ENCODE measurements at places on chromosomes 7 and 10.

DNA sequence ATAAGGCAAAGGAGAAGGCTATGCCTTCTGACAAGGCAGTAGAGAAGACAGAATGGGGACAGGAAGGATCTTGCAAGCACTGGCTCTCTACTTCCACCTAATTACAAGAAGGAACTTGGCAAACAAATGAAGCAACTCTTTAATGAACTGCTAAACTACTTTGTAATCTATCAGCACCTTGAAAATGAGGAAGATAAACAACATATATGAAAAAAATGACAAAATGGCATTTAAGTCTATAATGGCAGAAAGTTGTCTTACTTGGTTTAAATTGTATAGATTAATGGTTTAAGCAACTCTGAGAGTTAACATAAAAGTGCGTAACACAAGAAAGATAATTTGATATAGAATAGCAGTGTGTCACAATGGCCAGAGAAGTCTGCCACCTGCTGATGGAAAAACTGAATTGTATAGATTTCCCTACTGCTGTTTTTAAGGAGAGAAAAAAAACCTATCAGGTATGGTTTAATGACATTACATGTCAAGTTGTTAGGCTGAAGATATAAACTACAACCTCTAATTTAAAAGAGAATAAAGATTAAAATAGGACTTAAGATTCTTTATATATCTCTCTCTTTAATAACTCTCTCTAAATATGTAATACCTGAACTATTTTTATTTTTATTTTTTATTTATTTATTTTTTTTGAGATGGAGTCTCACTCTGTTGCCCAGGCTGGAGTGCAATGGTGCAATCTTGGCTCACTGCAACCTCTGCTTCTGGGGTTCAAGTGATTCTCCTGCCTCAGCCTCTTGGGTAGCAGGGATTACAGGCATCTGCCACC lies 11.8 kb downstream of the NT5C3A start:
- no peak for DNase-seq

DNA sequence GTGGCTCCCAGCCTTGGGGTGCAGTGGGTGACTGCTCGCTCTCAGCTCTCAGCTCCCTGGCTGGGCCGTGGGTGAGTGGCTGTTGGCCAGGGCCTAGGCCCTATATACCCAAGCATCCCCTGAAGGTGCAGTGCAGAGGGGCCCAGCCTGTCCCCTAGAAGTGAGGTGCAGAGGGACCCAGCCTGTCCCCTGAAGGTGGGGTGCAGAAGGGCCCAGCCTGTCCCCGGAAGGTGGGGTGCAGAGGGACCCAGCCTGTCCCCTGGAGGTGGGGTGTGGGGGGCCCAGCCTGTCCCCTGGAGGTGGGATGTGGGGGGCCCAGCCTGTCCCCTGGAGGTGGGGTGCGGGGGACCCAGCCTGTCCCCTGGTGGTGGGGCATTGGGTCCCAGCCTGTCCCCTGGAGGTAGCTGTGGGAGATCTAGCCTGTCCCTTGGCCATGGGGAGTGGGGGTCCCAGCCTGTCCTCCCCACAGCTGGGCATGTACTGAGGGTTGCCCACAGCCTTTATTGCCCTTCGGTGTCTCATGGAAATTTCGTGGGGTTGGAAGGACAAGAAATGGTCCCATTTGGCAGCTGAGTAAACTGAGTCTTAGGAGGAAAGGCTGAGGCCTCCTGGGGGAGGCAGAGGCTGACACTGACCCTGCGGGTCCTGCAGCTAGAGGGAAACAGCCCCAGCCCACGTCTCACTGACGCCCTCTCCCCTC lies 17.5 kb upstream of the LFNG start:
- DNase-seq, result no peak

- no peak for DNase-seq
Measured at GRCh38 chr7:104272767-104273384, 55.5 kb upstream of the LHFPL3 start.

GRCh38 chr10:70874061-70874460 lies 14.3 kb downstream of the PCBD1 start:
- DNase-seq, result no peak

DNA sequence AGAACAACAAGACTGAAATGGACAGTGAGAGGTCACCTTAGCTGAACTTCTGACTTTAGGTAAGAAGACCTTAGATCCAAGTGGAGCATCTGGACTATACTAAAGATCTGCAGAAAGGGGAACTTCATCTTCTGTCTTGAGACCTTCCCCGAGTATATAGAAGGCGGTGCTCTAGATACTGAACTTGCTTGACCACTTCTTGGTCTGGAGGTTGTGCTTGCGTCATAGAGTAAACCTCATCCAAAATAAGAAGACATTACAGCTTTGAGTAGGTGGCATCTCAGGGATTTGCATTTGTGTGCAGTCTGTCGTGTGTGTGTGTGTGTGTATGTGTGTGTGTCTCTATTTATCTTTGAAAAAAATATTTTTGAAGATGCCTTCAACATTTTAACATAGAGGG lies 157.5 kb downstream of the CHN2 start:
- DNase-seq, result no peak

DNA sequence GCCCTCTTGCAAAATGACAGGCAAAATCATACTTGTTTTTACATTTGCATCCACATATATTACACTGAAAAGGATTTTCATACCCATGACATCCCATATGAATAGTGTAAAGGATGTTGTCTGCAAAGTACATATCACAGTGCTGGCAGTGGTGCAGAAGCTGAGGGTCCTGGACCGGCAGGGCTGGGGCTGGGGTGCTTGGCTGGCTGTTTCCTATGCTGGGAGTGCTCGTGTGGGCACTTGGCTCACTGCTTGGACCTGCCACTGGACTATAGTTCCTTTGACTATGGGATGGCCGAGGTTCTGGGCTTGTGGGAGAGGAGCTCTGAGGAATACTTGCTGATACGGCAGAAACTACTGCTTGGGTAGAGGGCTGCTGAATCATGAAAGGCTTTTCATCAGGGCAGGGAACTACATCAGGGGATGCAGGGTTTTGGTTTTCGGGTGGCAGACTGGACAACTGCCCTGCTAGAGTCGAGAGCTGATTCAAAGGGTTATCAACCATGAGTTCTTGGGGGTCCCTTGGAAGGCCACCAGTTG lies 13.7 kb downstream of the PSTK start:
- DNase-seq, result no peak

DNA sequence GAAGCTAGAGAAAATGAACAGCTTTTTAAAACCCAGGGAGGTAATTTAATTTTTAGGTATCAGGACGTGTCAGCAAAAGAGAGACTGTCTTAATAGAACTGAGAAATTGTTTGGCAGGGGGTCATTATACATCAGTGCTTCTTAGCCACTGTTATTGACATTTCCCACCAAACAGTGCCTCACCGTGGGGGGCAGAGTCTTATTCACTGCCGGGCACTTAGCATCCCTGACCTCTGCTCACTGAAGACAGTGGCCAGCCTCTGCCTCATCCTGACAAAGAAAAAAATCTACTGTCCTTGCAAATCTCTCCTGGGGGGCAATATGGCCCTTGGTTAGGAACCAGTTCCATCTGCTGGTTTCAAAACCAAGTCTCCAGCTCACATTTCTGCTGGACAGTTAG lies 14.2 kb upstream of the MKI67 start:
- DNase-seq, result no peak

DNA sequence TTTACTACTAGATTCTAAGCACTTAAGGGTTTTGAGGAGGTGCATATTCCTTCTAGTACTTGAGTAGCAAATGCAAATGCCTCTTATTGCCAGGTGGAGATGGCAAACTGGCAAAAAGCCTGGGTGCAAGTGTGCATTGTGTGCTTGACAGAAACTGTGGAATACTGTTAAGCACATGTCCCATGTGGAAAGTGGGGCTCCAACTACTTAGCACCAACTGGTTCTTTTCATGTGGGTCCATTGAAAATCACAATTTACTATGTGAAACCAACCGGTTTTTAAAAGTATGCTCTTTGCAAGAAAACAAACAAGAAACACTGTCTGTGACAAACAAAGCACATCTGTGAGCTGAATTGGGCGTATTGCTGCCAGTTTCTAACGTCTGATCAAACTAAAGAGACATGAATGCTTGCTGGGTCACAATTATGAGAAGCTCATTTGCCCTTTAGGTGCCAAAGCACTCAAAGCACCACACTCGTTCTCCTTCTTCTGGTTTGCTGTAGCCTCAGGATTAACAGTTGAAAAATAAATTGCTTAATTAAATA lies 197.4 kb downstream of the SEMA3E start:
- DNase-seq, result no peak

- DNase-seq, result no peak
Measured at GRCh38 chr10:123018531-123018930, 9.7 kb downstream of the ACADSB start.

GRCh38 chr10:87646192-87646909 lies 13.3 kb upstream of the PAPSS2 start:
- no peak for DNase-seq

GRCh38 chr7:91348711-91349110 lies 84.5 kb downstream of the FZD1 start:
- DNase-seq, result no peak

- DNase-seq, result no peak
Measured at GRCh38 chr10:127275272-127275671, 78.9 kb upstream of the INSYN2A start.

DNA sequence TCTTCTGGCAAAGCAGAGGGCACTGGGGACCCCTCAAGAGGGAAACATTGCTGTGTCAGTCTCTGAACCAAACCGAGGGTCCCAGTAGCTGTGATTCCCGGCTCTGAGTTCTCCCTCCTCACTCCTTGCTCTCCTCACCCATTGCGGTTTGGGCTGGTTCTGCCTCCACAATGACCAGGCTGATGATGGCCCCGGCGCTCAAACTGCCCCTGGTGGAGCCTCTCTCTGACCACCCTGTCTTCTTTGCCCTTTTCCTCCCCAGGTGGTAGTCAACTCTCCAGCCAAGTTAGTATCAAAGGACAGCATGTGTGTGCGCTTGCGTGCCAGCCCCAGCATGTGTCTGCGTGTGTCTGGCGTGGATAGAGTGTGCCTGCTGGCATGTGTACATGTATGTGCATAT lies 17.1 kb downstream of the LDB3 start:
- DNase-seq, result no peak

DNA sequence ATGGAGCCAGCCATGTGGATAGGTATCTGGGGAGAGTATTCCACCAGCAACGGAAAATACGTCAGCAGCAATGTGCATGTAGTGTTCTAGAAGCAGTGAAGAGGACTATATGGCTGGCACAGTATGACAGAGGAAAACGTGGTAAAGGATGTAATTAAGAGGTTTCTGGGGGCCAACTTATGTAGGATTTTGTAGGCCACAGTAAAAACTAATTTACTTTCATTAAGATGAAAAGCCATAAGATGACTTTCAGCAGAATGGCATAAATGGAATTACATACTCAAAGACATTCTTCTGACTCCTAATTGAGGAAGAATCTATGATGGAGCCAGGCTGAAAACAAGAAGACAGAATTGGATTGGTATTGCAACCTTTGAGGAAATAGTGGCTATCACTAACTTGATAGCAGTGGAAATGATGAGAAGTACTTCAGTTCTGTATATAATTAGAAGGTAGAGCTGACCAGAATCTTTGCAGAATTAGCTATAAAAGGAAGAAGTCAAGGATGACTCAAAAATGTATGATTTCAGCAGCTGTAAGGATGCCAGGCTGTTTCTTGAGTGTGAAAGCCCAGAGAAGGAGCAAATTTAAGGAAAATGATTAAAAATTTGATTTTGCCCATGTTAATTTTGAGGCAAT lies 156.7 kb downstream of the MBL2 start:
- DNase-seq, result no peak

DNA sequence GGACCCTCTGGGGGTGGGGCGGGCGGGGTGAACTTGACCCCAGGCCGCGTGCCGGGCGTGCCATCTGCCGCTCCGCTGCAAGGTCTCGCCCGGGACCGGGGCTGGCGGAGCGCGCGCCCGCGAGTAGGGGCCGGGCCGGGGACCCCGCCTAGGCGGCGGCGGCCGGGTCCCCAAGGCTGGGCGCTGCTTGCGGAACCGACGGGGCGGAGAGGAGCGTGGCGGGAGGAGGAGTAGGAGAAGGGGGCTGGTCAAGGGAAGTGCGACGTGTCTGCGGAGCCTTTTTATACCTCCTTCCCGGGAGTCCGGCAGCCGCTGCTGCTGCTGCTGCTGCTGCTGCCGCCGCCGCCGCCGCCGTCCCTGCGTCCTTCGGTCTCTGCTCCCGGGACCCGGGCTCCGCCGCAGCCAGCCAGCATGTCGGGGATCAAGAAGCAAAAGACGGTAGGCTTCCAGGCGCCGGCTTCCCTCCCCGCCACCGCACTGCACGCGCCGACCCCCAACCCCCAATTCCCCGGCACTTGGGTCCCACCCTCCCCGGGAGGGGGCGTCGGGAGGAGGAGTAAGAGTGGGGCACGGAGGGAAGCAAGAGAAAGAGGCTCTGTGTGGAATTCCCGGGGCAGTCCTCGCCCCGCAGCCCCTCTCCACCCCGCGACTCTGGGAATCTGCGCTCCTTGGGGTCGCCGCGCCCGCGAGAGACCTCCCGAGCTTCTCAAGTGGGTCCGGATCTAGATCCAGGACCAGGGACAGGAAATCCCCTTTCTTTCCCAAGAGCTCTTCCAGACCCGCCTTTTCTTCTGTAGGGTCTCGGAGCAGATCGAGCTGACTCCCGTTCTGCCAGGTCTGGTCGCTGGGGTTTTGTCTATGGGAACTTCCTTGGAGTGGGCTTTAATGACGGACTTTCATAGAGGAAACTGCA lies at the start of gene PAPSS2:
Gene PAPSS2, plus strand, starts transcription at position 308 of the 913 bp plus-strand sequence. Its CDS starts 104 bp downstream, at position 412.
- DNase-seq, result peak; percentile 25

DNA sequence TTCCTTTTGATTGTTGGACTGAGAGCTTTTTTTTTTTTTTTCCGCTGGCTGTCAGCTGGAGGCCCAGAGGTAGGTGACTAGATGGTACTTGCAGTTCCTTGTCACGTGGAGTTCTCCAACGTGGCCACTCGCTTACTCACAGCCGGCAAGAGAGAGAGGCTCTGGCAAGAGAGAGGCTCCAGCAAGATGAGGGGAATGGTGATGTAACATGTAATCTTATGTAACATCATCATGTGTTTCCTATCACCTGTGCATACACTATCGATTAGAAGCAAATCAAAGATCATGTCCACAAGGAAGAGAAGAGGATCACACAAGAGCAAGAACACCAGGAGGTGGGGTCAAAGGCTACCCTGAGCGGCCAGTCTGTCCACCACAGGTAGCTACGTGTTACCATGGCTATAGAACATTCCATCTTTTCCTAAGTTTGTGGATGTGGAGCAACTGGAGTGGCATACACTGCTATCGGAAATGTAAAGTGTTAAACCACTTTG lies 4.0 kb upstream of the BORCS7 start:
- DNase-seq, result no peak

GRCh38 chr7:46032942-46033341 lies 111.9 kb upstream of the IGFBP3 start:
- no peak for DNase-seq

- DNase-seq, result no peak
Measured at GRCh38 chr7:114175125-114175524, 239.5 kb upstream of the FOXP2 start.

GRCh38 chr7:44216521-44217222 lies 15.9 kb downstream of the YKT6 start:
- DNase-seq, result no peak

Measured in activated naive CD8-positive, alpha-beta T cell treated with anti-CD3 and anti-CD28 coated beads for 36 hours (primary cell).